ENCODE measurements at places on chromosomes 1 and 21. TPM values are rescaled to one million over a fixed set of nuclear protein-coding genes. Genes with fewer than 3 reads are reported as not detected.

The USH2A gene
- 0.15 TPM for total RNA-seq

The EPHX1 gene
- 1,695 TPM for total RNA-seq

GRCh38 chr1:106817575-106817974 lies 238.9 kb upstream of the PRMT6 start:
- no peak overlapping the region for H3K27ac ChIP-seq
- H3K36me3 ChIP-seq: no peaks in the 10 kb centered on the region
- no peaks in the 10 kb centered on the region for H3K27me3 ChIP-seq

DNA sequence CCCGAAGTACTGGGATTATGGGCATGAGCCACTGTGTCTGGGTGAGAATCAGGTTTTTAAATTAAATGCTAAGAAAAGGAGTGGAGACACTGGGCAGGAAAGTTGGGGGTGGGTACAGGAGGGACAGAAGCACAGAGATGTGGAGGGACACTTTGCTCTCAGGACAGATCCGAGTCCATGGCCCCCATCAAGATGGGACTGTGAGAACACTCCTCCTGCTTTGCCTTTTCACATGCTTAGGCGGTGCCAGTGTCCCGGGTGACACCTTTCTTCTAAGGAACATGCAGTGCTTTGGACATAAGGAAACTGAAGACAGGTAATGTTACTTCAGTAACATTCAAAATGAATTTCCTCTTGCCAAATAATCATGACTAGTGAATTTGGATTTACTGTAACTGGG lies 16.7 kb downstream of the SLC25A33 start:
- no peak overlapping the region for H3K27ac ChIP-seq
- peaks cover 17% of the 10 kb centered on the region for H3K4me1 ChIP-seq
- no peak for DNase-seq
- peaks cover 10% of the 10 kb centered on the region for H3K36me3 ChIP-seq
- no peaks in the 10 kb centered on the region for H3K27me3 ChIP-seq

- H3K36me3 ChIP-seq: no peaks in the 10 kb centered on the region
- H3K4me3 ChIP-seq: peak within 1 kb of the TSS; percentile 91
- H3K4me1 ChIP-seq: peaks cover 39% of the 10 kb centered on the region
- DNase-seq: peak; percentile 72
Observed at GRCh38 chr1:112706505-112707220, at the start of gene RHOC. Gene RHOC, minus strand, starts transcription at chr1:112707127. Its CDS starts 3,328 bp downstream, at chr1:112703799.

DNA sequence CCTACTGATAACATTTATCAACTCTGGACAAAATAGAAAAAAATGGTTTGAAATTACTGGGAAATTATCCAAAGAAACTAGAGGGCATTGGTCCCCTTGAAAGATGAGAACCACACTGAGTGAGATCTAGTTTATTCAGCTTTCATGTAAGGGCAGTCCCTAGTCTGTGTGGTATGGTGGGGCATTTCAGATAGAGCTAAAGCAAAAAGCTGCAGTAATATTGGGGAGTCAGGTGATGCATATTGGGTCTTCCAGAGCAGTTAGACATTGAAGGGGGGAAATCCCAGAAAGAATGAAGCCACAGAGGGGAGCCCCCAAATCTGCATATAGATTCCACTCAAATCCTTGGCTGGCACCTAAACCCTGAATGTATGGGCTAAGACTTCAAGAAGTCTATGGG lies 347.7 kb upstream of the POU3F1 start:
- H3K4me3 ChIP-seq: no peak overlapping the region
- H3K36me3 ChIP-seq: no peaks in the 10 kb centered on the region
- H3K27me3 ChIP-seq: no peaks in the 10 kb centered on the region
- H3K4me1 ChIP-seq: no peaks in the 10 kb centered on the region
- DNase-seq: no peak

DNA sequence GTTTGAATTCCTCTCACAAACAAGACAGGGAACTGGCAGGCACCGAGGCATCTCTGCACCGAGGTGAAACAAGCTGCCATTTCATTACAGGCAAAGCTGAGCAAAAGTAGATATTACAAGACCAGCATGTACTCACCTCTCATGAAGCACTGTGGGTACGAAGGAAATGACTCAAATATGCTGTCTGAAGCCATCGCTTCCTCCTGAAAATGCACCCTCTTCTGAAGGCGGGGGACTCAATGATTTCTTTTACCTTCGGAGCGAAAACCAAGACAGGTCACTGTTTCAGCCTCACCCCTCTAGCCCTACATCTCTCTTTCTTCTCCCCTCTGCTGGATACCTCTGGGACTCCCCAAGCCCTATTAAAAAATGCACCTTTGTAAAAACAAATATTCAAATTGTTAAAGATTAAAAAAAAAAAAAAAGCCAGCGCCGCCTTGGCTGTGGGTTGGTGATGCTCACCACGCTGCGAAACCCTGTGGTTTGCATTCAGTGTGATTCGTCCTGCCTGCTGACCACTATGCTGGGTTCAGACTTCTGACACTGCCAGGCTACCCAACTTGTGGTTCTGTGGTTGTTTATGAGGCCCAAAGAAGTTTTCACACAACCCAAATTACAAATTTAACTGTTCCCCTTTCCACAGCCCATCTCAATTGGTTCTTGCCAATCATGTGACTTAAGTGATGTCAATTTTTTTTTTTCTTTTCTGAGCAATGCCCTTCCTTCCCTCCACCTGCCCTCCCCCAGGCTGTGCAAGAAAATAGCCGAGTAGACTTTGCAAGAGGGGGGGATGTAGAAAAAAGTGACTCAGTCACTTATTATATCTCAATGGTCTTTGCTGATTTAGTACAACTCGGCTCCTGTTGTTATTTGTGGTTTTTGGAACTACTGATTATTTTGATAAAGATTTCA lies at the start of gene RUNX1:
Gene RUNX1, minus strand, starts transcription at position 597 of the 912 bp plus-strand sequence.
- H3K27me3 ChIP-seq: peaks cover 8% of the 10 kb centered on the region
- H3K36me3 ChIP-seq: no peaks in the 10 kb centered on the region
- no peak within 1 kb of the TSS for H3K27ac ChIP-seq

- H3K4me3 ChIP-seq: no peak overlapping the region
- H3K4me1 ChIP-seq: no peaks in the 10 kb centered on the region
Observed at GRCh38 chr1:71170925-71171324, 90.1 kb upstream of the ZRANB2 start.

All from adrenal gland (tissue), 19 donors.